ENCODE measurements at places on chromosomes 7 and 10.

DNA sequence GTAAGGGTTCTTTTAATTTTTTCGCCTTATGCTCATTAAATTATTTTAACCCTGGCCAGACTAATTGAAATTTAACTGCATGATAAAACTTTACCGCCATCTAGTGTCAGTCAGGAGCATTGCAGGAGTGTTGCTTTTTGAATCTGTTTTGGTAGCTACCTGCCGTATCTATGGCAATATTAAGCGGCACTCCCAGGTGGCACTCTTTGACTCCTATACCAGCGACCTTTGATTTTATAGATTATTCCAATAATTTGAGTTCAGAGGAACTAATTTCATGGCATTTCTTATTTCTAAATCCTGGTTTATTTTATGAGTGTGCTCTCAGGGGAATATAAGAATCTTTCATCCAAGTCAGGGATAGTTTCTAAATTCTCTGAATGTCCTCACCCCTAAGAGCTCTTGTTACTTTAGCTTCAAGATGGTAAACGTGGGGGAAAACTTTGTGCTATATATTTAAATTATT lies 198.9 kb downstream of the REEP3 start:
- peak; percentile 70 for DNase-seq

- DNase-seq = no peak
Observed at GRCh38 chr7:49885593-49886285, 112.3 kb downstream of the VWC2 start.

DNA sequence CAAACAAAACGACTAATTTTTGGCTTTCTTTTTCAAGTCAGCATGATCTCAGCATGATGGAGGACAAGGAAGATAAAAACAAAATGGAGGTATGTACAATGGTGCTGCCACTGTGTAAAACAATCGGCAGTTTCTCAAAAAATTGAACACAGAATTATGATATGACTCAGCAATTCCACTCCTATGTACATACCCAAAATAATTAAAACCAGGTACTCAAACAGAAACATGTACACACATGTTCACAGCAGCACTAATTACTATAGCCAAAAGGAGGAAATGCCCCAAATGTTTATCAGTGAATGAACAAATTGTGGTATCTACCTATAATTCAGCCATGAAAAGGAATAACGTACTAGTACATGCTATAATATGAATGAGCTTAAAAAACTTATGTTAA lies 29.9 kb downstream of the SNX13 start:
- no peak for DNase-seq

- no peak for DNase-seq
Observed at GRCh38 chr10:28837613-28838390, 160.5 kb downstream of the BAMBI start.

GRCh38 chr7:28973591-28973990 lies 15.5 kb upstream of the TRIL start:
- DNase-seq = no peak

DNA sequence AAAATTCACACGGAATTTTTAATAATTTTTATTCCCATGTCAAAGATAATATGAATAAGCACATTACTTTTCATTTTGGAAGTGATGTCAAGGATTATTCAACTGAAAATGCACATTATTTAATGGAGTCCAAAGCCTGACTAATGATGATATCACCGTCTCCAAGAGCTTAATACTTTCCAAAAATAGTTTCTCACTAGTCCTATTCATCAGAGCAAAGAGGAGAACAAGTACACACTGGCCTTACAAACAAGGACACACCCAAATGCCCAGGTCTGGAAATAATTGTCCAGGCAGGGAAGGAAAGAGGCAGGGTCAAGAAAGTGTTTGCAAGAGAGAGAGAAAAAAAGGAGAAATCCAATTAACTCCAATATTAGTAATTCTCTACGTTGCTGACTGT lies 216.8 kb upstream of the CCDC6 start:
- DNase-seq = no peak

GRCh38 chr7:37245590-37245989 lies 203.1 kb downstream of the ELMO1 start:
- no peak for DNase-seq

- DNase-seq = no peak
Observed at GRCh38 chr7:151780631-151781030, 96.3 kb downstream of the PRKAG2 start.

- no peak for DNase-seq
Observed at GRCh38 chr10:61063901-61064300, 119.9 kb upstream of the RHOBTB1 start.

DNA sequence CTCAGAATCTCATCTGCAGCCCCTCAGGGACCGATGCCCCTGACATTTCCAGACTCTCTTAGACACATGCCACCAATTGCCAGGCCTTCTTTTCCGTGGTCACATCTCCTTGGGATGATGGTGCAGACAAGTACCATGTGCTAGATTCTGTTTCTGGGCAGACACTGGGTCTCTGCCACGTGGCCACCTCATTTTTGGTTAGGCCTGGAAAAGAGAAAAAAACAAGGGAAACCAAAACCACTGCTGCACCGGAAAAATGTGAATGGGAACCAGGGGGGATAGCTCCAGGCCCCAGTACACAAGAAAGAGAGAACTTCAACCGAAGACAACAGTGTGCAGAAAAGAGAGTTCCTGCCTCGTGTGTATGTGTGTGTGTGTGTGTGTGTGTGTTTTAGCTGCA lies 23.0 kb upstream of the MXI1 start:
- no peak for DNase-seq

GRCh38 chr7:108079648-108080591 lies 50.2 kb downstream of the LAMB4 start:
- DNase-seq = no peak

- no peak for DNase-seq
Observed at GRCh38 chr10:50991456-50992355, 82.6 kb upstream of the PRKG1 start.

GRCh38 chr7:17206349-17206905 lies 92.0 kb upstream of the AHR start:
- no peak for DNase-seq

DNA sequence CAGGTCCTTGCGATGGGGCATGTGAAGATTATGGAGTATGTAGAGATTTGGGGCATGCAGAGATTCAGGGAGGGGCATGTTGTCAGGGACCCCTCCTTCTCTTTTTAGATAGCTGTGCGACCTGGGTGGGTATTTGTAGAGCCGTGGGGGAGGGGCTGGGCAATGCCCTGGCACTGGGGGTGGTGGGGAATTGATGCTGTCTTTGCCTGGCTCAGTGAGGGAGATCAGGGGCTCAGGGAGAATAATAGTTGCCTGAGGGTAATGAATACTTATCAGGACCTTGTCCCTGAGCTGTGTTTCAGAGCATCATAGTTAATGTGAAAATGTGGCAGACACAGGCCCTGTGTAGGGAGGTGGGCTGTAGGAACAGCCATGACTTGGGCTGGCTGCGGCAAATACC lies 3.5 kb downstream of the RAMP3 start:
- DNase-seq = no peak

DNA sequence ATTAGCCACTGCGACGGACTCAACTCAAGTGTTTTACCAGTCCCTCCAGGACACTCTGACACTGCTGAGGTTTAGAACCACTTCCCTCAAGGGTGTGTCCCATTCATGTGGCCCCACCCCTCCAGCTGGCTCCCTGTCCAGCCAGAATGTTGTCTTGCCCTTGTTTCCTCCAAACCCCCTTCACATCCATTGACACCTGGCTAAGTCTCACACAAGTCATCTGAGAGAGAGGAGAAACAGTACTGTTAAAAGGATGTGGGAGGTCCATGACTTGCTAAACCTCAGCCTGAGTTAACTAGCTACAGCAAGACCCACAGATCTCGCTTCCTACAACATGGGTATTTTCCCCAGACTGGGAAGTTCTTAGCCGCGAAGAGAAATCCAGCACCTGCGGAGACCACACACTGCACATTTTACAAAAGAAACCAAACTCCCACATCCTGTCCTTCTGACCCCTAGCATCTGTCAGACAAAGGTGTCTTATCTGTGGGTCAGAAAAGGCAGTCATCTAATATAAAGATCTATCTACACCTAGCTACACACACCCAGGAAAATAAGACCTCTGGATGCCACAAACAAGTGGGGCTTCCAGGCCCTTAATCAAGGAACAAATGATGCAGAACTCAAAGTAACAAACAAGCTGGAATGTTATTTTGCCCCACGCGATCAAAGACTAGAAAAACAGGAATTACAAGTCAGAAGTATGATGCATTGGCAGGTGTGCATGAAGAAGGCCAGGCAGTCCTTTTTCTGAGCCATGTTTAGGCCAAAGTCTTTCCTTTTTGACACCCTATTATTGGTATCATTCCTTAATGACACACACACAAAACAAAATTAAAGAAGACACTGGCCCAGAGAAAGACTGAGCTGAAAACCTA lies 13.9 kb downstream of the OSBPL3 start:
- DNase-seq = no peak

- peak; percentile 24 for DNase-seq
Observed at GRCh38 chr7:133051066-133051465, 30.8 kb downstream of the CHCHD3 start.
